Stimulated activated CD8-positive, alpha-beta memory T cell treated with anti-CD3 and anti-CD28 coated beads, Interleukin-7, amount 100 ng/mL, for 4 hours (primary cell): ENCODE measurements at places on chromosomes 4 and X.

GRCh38 chr4:26126143-26126718 lies 194.6 kb upstream of the RBPJ start:
- no peak for DNase-seq

- DNase-seq: no peak
These were observed 133.6 kb upstream of the VCX2 start for GRCh38 chrX:8304668-8305067.

DNA sequence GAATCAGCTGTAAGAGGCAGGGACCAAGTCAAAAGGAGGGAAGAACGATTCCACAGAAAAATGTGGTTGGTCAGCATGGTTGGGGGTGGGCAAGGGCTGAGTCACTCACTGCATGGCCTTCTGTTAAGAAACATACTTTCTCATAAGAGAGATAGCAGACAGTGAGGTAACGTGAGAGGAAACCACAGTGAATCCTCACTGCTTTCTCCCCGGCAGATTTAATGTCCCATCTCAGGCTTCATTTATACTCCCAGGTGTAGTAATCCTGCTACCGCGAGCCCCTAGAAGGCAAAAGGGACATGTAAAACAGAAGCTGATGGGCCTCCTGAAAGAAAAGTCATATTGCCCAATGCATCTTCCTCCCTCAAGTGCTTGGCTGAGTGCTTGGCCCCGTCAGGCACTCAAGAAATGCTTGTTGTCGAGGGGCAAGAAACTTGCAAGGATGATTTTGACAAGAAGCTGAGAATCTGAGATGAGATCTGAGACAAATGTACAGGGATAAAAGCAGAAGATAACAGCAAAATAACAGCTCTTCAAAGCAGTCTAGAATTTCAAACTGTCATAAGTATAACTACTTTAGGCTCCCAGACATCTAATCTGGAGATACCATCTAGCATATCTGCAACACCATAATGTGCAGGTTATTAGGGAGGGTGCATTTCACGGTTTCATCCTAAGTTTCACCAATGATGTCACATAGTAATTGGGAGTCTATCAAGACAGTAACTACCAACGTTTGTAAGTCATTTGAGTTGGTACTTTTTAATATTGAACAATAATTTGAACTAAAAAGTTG lies 40.2 kb downstream of the SH3KBP1 start:
- no peak for DNase-seq

DNA sequence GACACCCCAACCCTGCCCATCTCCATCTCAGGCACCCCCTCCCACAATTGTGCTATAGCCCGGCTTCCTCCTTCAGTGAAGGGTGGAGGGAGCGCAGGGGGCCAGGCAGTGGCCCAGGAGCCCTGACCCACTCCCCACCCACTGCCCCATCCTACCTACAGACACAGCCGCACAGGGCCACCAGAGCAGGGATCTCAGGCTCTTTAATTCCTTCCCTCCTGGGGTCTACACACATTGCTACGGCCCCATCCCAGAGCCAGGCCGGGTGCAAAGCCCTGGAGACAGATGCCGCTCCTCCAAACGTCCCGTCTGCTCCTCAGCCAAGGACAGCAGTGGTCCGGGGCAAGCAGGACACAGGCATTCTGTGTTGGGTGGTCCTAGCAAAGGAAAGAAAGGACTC lies 12.8 kb upstream of the DUSP9 start:
- no peak for DNase-seq

GRCh38 chrX:68942840-68943239 lies 114.0 kb downstream of the EFNB1 start:
- DNase-seq: no peak

DNA sequence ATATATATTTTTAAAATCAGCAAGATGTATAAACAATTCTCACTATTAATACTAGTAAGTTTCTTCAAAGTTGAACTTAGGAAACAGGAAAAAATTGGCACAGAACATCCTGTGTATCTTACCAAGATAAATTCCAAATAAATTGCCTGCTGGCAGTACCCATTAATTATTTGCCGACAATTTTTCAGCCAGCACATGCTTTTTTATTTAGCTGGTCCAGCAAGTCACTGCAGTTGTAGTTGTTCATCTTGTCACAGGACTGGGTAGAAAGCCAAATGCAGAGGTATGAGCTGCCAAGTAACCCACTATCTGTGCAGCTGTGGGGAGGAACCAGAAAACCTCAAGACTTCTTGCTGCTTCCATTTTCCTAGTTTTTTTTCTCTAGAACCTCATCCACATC lies 113.4 kb downstream of the PACRGL start:
- no peak for DNase-seq

DNA sequence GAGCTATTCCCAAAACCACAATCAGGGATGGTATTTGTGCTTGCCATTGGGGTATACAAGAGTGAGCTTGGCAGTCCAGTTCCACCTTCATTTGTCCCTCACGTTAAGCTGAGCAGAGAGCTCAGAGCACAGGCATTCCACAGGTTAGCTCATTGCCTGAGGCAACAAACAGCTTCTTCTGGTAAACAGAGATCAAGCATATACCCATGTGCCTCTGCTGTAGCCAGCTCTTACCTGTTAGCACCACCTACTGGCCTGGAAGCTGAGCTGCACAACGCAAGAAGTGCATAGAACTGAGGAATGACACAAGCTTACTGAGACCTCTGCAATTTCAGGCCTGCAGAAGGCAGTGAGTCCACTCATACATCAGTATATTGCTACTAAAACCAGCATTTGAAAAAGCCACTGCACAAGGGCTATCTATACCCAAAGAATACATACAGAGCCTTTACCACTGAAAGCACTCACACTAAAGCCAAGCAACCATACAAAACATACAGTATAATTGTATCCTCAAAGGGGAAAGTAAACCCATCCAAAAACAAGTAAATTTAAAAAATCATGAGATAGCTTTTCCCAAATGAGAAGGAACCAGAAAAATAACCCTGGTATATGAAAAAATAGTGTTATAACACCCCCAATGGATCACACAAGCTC lies 258.3 kb upstream of the GABRA2 start:
- DNase-seq: no peak

- DNase-seq: no peak
These were observed 11.8 kb upstream of the RENBP start for GRCh38 chrX:153956044-153956907.

DNA sequence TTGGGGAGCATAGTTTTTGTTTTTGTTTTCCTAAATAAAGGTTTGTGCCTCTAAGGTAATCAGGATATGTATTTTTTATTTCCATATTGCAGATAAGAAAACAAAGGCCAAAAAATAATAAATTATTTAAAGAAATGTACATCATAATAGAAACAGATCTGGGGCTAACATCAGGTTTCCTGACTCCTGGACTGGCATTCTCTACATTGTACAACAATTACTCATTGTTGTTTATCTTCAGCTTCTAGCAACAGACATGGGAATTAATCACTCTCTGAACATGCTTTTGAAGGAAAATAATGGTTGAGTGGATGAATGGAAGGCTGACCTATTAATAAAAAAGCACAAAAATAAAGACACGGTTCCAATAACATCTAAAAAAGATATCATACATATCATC lies 146.2 kb downstream of the KCNIP4 start:
- no peak for DNase-seq

DNA sequence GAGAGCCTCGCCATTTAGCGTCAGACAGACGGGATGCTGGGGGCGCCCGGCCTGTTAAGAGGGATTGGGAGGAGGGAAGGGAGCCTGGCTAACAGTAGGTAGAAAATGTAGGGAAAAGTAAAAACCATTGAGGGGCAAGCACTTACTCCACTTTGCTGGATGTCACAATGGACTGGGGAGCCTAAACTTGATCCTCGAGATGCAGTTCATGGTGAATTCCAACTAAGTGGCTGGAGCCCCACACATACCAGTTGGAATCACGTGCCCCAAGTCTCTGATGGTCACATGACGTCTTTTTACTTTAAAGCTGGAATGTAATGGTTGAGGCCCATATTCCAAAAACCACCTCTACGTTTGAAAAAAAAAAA lies 1.5 kb downstream of the PLS3 start:
- DNase-seq: no peak

DNA sequence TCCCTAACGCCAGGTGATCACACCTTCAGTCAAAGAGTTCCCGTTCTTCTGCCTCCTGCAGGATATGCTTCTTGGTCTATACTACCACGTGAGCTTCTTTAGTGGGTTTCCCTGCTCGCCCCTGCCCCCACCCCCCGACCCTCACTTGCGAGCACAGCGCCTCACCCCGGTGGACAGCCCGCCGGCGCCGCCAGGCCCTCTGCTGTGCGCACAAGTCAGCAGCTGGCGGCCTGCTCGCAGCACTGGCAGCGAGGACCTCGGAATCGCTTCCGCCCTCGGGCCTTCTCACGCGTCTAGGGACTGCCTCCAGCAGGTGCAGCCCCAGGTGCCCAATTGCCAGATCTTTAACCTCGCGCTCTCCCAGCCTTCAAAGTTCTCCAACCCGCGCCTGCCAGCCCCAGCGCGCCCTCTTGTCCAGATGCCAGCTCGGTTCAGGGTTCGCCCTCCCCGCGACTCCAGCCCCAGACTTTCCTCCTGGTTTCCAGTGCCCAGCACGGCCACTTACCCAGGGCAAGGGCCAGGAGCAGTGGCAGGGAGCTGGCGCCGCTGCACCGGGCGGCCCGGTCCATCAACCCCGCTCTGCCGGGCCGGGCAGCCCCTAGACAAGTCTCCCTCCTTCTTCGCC lies 454 bp downstream of the BTC start:
- no peak for DNase-seq

- no peak for DNase-seq
These were observed 1137.6 kb downstream of the C4orf33 start for GRCh38 chr4:130233377-130234047.

DNA sequence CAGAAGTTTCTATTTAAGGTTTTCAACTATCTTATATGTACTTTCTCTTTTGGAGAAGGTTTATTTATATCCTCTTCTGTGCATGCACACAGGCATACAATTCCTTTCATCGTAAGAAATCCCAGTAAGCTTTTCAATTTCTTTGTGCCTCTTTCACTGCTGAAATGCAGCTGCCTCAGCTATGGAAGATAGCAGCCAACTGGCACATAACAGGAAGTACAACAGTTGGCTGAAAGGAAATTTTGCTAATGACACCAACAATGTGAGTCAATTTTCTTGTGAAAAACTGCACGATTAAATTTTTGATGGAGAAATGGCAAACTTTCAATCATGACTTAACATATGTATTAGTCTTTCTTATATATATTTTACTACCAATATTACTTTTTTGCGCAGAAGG lies 74.5 kb upstream of the PAQR3 start:
- no peak for DNase-seq

- no peak for DNase-seq
These were observed 193.9 kb upstream of the SPOCK3 start for GRCh38 chr4:167428156-167428555.

DNA sequence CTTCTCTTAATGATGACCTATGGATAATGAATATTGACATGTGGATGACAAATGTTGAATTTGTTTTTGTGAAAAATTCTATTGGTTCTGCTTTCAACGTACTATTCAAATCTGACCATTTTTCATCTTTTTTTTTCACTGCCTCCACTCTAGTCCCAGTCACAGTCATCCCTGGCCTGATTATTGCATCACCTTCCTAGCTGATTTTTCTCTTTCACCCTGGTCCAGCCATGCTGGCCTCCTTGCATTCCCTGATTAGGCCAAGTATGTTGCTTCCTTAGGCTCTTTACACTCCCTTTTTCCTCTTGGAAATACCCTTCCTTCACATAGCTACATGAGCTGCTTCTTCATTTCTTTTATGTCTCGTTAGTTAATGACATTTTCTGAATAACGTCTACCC lies 58.1 kb upstream of the MAP9 start:
- no peak for DNase-seq

- no peak for DNase-seq
These were observed 159.7 kb upstream of the ATP6AP2 start for GRCh38 chrX:40420899-40421729.

GRCh38 chrX:108426262-108426661 lies 12.0 kb downstream of the COL4A6 start:
- DNase-seq: no peak

- DNase-seq: no peak
These were observed 62.7 kb downstream of the TRIM2 start for GRCh38 chr4:153266988-153267387.

DNA sequence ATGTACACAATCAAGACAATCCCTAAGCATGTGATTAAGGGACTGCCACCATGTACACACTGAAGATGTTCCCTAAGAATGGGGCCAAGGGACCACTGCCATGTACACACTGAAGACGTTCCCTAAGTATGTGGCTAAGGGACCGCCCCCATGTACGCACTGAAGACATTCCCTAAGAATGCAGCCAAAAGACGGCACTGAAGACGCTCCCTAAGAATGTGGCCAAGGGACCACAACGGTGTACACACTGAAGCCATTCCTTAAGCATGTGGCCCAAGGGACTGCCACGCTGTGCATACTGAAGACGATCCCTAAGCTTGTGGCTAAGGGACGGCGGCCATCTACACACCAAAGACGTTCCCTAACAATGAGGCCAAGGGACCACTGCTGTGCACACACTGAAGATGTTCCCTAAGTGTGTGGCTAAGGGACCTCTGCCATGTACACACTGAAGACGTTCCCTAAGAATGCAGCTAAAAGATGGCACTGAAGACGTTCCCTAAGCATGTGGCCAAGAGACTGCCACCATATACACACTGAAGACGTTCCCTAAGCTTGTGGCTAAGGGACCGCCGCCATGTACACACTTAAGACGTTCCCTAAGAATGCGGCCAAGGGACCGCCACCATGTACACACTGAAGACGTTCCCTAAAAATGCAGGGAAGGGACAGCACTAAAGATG lies 26.4 kb downstream of the DHRSX start:
- DNase-seq: no peak

GRCh38 chr4:12421364-12421763 lies 992.7 kb upstream of the HS3ST1 start:
- no peak for DNase-seq

DNA sequence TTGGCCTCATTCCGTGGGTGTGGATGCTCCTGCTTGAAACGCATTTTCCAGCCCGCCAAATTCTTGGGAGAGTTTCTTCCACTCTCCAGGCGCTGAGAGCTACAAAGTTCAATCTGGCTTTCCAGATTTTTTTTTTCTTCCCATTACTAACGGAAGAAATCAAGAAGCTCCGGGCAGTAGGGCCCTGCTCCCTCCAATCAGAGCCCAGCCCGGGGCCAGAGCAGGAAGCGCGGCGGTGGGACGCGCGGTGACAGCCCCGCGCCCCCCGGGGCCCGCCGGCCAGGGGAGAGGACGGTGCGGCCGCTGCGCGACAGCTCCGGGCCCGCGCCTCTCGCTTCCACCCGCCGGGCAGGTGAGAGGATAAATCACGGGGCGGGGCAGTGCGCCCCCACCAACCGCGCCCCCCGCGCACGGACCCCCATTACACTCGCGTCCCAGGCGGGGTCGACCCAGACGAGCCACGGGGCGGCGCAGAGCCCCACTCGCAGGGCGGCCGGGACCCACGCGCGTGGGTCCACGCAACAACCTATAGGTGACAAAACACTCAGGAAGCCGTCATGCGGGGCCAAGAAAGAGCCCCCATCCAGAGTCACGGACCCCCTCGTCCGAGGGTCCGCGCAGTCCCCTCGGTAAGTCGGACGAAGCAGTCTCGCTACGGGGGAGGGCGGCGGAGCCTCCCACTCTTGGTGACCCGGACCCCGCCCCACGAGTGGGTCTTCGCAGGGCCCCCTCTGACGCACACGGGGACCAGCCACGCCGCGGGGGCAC lies 868 bp downstream of the AFAP1 start:
- DNase-seq: no peak
